Renal pelvis (tissue), 12 donors: ENCODE measurements at places on chromosomes 11 and 22. TPM values are rescaled to one million over a fixed set of nuclear protein-coding genes. Genes with fewer than 3 reads are reported as not detected.

Gene SCGB1D4
- polyA plus RNA-seq, result not detected

Gene TSPAN18
- polyA plus RNA-seq, result 62.0 TPM

Gene NPTXR
- 4.4 TPM for polyA plus RNA-seq

Gene TMEM132A
- polyA plus RNA-seq, result 97.9 TPM

Gene PHF21B
- polyA plus RNA-seq, result 4.5 TPM

Gene MICAL2
- polyA plus RNA-seq, result 6.0 TPM

Gene LMO2
- 26.9 TPM for polyA plus RNA-seq

Gene ALKBH8
- polyA plus RNA-seq, result 10.3 TPM

Gene C11orf21
- polyA plus RNA-seq, result 0.75 TPM

Gene OR51E2
- polyA plus RNA-seq, result 0.88 TPM

Gene OR51B5
- 0.32 TPM for polyA plus RNA-seq

Gene SMARCB1
- 181 TPM for polyA plus RNA-seq

Gene CDK2AP2
- polyA plus RNA-seq, result 55.7 TPM

Gene BDNF
- polyA plus RNA-seq, result 1.9 TPM

Gene TYR
- 0.09 TPM for polyA plus RNA-seq

Gene OR52N4
- polyA plus RNA-seq, result not detected

Gene VWCE
- 5.6 TPM for polyA plus RNA-seq

Gene CXCR5
- polyA plus RNA-seq, result not detected

Gene OR56A1
- not detected for polyA plus RNA-seq

Gene PARVA
- polyA plus RNA-seq, result 108 TPM

Gene MS4A15
- not detected for polyA plus RNA-seq

Gene TMEM191C
- polyA plus RNA-seq, result 1.8 TPM

Gene PDGFD
- polyA plus RNA-seq, result 18.1 TPM

Gene GSTT2
- polyA plus RNA-seq, result 1.9 TPM

Gene PRMT3
- polyA plus RNA-seq, result 18.4 TPM

Gene IGSF22
- polyA plus RNA-seq, result 3.4 TPM

Gene USH1C
- polyA plus RNA-seq, result 100 TPM

Gene CDC42EP2
- polyA plus RNA-seq, result 12.9 TPM

Gene LDLRAD3
- 24.7 TPM for polyA plus RNA-seq

Gene ART5
- 4.6 TPM for polyA plus RNA-seq
